Vagina (tissue), 2 donors: ENCODE measurements at places on chromosomes 1 and 21. TPM values are rescaled to one million over a fixed set of nuclear protein-coding genes. Genes with fewer than 3 reads are reported as not detected.
A peak's percentile ranks its signal among the peaks of the same experiment; 100 is the strongest.

Gene RBM11
- total RNA-seq = 2.5 TPM

Gene NECTIN4
- 42.7 TPM for total RNA-seq

Gene WNT9A
- total RNA-seq = 2.9 TPM

Gene RHCE
- not detected for total RNA-seq

Gene PODN
- 207 TPM for total RNA-seq

Gene PER3
- 24.6 TPM for total RNA-seq

Gene LCE2A
- total RNA-seq = not detected

Gene ANKRD34A
- total RNA-seq = 1.7 TPM

Gene FYB2
- not detected for total RNA-seq

Gene TOR1AIP1
- 45.9 TPM for total RNA-seq

Gene KRTAP26-1
- not detected for total RNA-seq

Gene UBXN10
- total RNA-seq = 0.49 TPM

Gene HOOK1
- 24.6 TPM for total RNA-seq

Gene CFAP74
- total RNA-seq = not detected

Gene PWP2
- total RNA-seq = 20.4 TPM

Gene KCNE2
- not detected for total RNA-seq

Gene LCE1E
- total RNA-seq = not detected

GRCh38 chr1:39525366-39526165 lies 34.1 kb downstream of the BMP8A start:
- no peaks in the 10 kb centered on the region for H3K27me3 ChIP-seq
- no peak overlapping the region for H3K4me3 ChIP-seq
- no peak for DNase-seq
- peaks cover 3% of the 10 kb centered on the region for H3K36me3 ChIP-seq

- no peaks in the 10 kb centered on the region for H3K27me3 ChIP-seq
- no peak for DNase-seq
- no peak overlapping the region for H3K4me3 ChIP-seq
- no peak overlapping the region for H3K27ac ChIP-seq
- no peaks in the 10 kb centered on the region for H3K36me3 ChIP-seq
Observed at GRCh38 chr1:85166351-85166750, 34.5 kb downstream of the SYDE2 start.

- peak overlapping the region; percentile 76 for H3K27ac ChIP-seq
- H3K4me3 ChIP-seq = no peak overlapping the region
- H3K27me3 ChIP-seq = no peaks in the 10 kb centered on the region
- H3K4me1 ChIP-seq = peaks cover 39% of the 10 kb centered on the region
- DNase-seq = peak; percentile 97
- no peaks in the 10 kb centered on the region for H3K36me3 ChIP-seq
Observed at GRCh38 chr1:24294228-24294672, 24.9 kb upstream of the GRHL3 start.

GRCh38 chr1:246566813-246567645 lies 773 bp downstream of the CNST start:
- peak overlapping the region; percentile 92 for H3K4me3 ChIP-seq
- no peaks in the 10 kb centered on the region for H3K27me3 ChIP-seq
- H3K27ac ChIP-seq = peak overlapping the region; percentile 98
- H3K4me1 ChIP-seq = peaks cover 49% of the 10 kb centered on the region
- peaks cover 14% of the 10 kb centered on the region for H3K36me3 ChIP-seq

DNA sequence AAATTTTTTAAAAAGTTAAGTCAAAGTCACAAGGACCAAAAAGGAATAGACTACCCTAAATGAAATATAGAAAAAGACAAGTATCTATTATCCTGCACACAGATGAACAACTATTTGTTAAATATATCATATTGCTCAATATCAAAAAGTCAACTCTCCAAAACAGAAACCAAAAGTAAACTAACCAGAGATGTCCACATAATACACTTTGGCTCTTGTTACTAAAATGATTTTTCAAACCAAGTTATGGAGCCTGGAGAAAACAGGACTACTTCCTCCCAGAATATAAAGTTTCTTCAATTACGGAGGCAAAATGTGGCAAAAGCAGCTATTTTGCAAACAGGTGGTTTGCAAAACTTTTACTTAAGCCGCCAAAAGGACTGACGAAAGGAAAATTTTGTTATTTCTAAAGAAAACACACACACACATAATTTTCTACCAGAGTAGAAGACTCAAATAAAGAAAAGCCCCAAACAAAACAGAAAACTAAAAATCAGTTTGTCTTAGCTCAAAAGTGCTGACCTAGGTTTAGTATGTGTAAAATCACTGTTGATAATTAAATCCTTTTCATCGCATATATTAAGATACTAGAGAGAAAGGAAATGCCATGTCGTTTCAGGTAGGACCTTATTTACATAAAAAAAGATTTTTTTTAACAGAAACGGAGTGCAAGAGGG lies 1.1 kb downstream of the DPYD start:
- H3K36me3 ChIP-seq = no peaks in the 10 kb centered on the region
- H3K27ac ChIP-seq = peak overlapping the region; percentile 96
- H3K4me1 ChIP-seq = peaks cover 32% of the 10 kb centered on the region
- DNase-seq = no peak

- no peaks in the 10 kb centered on the region for H3K27me3 ChIP-seq
- H3K27ac ChIP-seq = no peak overlapping the region
- peaks cover 75% of the 10 kb centered on the region for H3K36me3 ChIP-seq
- H3K4me1 ChIP-seq = peaks cover 79% of the 10 kb centered on the region
- no peak for DNase-seq
- H3K4me3 ChIP-seq = no peak overlapping the region
Observed at GRCh38 chr1:35188578-35189392, 4.2 kb downstream of the SFPQ start.

- peak overlapping the region; percentile 78 for H3K4me3 ChIP-seq
- H3K36me3 ChIP-seq = no peaks in the 10 kb centered on the region
- peaks cover 31% of the 10 kb centered on the region for H3K4me1 ChIP-seq
- peak; percentile 91 for DNase-seq
- H3K27me3 ChIP-seq = no peaks in the 10 kb centered on the region
- H3K27ac ChIP-seq = peak overlapping the region; percentile 98
Observed at GRCh38 chr1:153728305-153729066, 636 bp downstream of the INTS3 start.

- no peak for DNase-seq
- peak overlapping the region; percentile 95 for H3K4me3 ChIP-seq
- H3K27me3 ChIP-seq = no peaks in the 10 kb centered on the region
- peaks cover 34% of the 10 kb centered on the region for H3K4me1 ChIP-seq
- H3K27ac ChIP-seq = peak overlapping the region; percentile 86
Observed at GRCh38 chr1:12230549-12231275, 882 bp downstream of the VPS13D start.

DNA sequence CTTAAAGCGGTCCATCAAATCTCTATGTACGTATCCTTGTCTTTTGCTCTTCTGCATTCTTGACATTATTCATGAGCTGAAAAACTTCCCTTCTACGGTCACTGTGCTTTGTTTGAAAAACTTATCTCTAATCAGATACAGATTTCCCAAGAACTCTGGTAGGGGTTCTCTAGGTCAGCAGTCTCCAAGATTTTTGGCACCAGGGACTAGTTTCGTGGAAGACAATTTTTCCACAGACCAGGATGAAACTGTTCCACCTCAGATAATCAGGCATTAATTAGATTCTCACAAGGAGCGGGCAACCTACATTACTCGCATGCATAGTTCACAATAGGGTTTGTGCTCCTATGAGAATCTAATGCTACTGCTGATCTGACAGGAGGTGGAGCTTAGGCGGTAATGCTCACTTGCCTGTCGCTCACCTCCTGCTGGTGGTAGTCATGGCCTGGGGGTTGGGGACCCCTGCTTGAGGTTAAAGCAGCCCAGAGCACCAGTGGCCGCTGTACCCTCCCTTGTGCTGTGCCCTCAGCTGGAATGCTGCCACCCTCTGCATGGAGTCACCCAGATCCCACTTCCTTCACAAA lies 30.8 kb downstream of the AK2 start:
- no peak overlapping the region for H3K4me3 ChIP-seq
- DNase-seq = no peak
- H3K27me3 ChIP-seq = no peaks in the 10 kb centered on the region

GRCh38 chr1:71589005-71589404 lies 508.2 kb upstream of the ZRANB2 start:
- no peak for DNase-seq
- no peaks in the 10 kb centered on the region for H3K36me3 ChIP-seq
- no peak overlapping the region for H3K4me3 ChIP-seq
- peaks cover 5% of the 10 kb centered on the region for H3K4me1 ChIP-seq

- no peaks in the 10 kb centered on the region for H3K27me3 ChIP-seq
- no peaks in the 10 kb centered on the region for H3K36me3 ChIP-seq
- H3K4me3 ChIP-seq = no peak overlapping the region
- no peak for DNase-seq
- H3K27ac ChIP-seq = no peak overlapping the region
Observed at GRCh38 chr1:83060221-83060620, 938.7 kb downstream of the TTLL7 start.

GRCh38 chr1:227541796-227542152 lies 21.6 kb upstream of the ZNF678 start:
- peak overlapping the region; percentile 62 for H3K27ac ChIP-seq
- peaks cover 19% of the 10 kb centered on the region for H3K4me1 ChIP-seq
- no peaks in the 10 kb centered on the region for H3K27me3 ChIP-seq
- no peaks in the 10 kb centered on the region for H3K36me3 ChIP-seq
- peak overlapping the region; percentile 79 for H3K4me3 ChIP-seq

GRCh38 chr1:174021591-174022079 lies 522 bp downstream of the RC3H1 start:
- peaks cover 53% of the 10 kb centered on the region for H3K4me1 ChIP-seq
- no peak for DNase-seq
- H3K27me3 ChIP-seq = no peaks in the 10 kb centered on the region
- peak overlapping the region; percentile 93 for H3K27ac ChIP-seq

GRCh38 chr1:92879316-92879968 lies 47.6 kb downstream of the RPL5 start:
- DNase-seq = no peak
- no peaks in the 10 kb centered on the region for H3K27me3 ChIP-seq
- no peaks in the 10 kb centered on the region for H3K4me1 ChIP-seq
- H3K27ac ChIP-seq = no peak overlapping the region
- no peak overlapping the region for H3K4me3 ChIP-seq

GRCh38 chr21:45011426-45011825 lies 63.0 kb upstream of the ADARB1 start:
- peaks cover 9% of the 10 kb centered on the region for H3K4me1 ChIP-seq
- H3K36me3 ChIP-seq = no peaks in the 10 kb centered on the region
- no peaks in the 10 kb centered on the region for H3K27me3 ChIP-seq
- H3K4me3 ChIP-seq = no peak overlapping the region

- H3K36me3 ChIP-seq = no peaks in the 10 kb centered on the region
- DNase-seq = no peak
- H3K27ac ChIP-seq = no peak overlapping the region
- no peak overlapping the region for H3K4me3 ChIP-seq
- no peaks in the 10 kb centered on the region for H3K27me3 ChIP-seq
Observed at GRCh38 chr1:55280731-55281130, 65.6 kb upstream of the USP24 start.

DNA sequence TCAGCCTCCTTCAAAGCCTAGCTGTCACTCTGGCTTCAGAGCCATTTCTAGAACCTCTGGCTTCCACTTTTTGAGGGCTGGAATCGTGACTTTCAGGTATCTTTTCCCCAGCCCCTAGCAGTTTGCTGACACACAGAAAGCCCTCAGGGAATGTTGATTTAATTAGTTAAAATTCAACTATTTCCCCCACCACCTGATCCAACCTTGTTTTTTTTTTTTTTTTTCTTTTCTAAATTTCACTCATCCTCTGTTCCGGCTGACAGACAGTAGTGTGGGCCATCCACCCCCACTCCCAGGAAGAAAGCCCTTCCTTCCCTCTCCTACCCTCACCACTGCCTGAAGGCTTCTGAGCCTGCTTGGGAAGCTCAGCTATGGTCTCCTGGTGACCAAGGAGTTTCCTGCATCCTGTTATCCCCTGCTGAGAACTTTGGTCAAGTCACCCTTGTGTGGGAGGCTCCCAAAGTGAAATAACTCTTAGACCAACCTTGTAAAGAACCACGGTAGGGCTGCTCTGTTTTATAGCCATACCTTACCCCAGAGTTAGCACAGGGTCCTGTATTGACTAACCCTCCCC lies 29.4 kb downstream of the KCNJ6 start:
- H3K27me3 ChIP-seq = no peaks in the 10 kb centered on the region
- no peaks in the 10 kb centered on the region for H3K4me1 ChIP-seq
- no peak overlapping the region for H3K4me3 ChIP-seq
- no peaks in the 10 kb centered on the region for H3K36me3 ChIP-seq
- H3K27ac ChIP-seq = no peak overlapping the region
- no peak for DNase-seq

- H3K27ac ChIP-seq = no peak within 1 kb of the TSS
- peaks cover 18% of the 10 kb centered on the region for H3K4me1 ChIP-seq
- no peaks in the 10 kb centered on the region for H3K36me3 ChIP-seq
- no peak for DNase-seq
Observed at GRCh38 chr1:65309304-65310077, at the start of gene DNAJC6. Gene DNAJC6, plus strand, starts transcription at chr1:65309543. Its CDS starts 203 bp downstream, at chr1:65309746.

GRCh38 chr1:207319199-207319598 lies 2.3 kb upstream of the CD55 start:
- no peak overlapping the region for H3K4me3 ChIP-seq
- H3K27ac ChIP-seq = peak overlapping the region; percentile 94
- H3K27me3 ChIP-seq = no peaks in the 10 kb centered on the region
- no peak for DNase-seq
- no peaks in the 10 kb centered on the region for H3K36me3 ChIP-seq

- H3K27me3 ChIP-seq = no peaks in the 10 kb centered on the region
- peaks cover 61% of the 10 kb centered on the region for H3K4me1 ChIP-seq
- H3K36me3 ChIP-seq = peaks cover 9% of the 10 kb centered on the region
Observed at GRCh38 chr1:204409836-204410687, 1.6 kb downstream of the PPP1R15B start.

GRCh38 chr1:168439456-168440375 lies 104.1 kb downstream of the XCL2 start:
- H3K4me3 ChIP-seq = peak overlapping the region; percentile 20
- no peak overlapping the region for H3K27ac ChIP-seq
- DNase-seq = no peak
- H3K4me1 ChIP-seq = no peaks in the 10 kb centered on the region
- no peaks in the 10 kb centered on the region for H3K36me3 ChIP-seq

- DNase-seq = no peak
- no peaks in the 10 kb centered on the region for H3K4me1 ChIP-seq
- no peak overlapping the region for H3K4me3 ChIP-seq
- H3K36me3 ChIP-seq = no peaks in the 10 kb centered on the region
- H3K27me3 ChIP-seq = no peaks in the 10 kb centered on the region
Observed at GRCh38 chr1:114334297-114334696, 176.7 kb downstream of the TRIM33 start.

DNA sequence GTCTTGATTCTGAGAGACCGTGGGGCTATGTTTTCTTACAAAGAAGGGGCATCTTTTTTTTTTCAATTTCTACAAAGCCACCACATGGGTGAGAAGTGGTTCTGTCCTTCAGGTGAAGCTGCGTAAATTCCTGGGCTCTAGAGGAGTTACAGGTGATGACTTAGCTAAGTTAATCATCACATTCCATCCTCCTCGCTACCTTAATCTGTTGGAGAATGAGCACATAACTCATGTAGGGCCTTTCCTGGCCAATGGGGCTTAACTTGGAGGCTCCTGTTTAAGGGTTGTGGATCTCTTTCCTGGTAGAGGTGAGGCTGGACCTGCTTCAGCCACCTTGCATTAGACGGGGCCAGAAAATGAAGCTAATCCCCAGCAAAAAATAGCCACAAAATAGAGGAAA lies 19.9 kb downstream of the REG4 start:
- H3K4me3 ChIP-seq = no peak overlapping the region
- peaks cover 3% of the 10 kb centered on the region for H3K4me1 ChIP-seq
- no peaks in the 10 kb centered on the region for H3K36me3 ChIP-seq
- H3K27ac ChIP-seq = no peak overlapping the region
- H3K27me3 ChIP-seq = no peaks in the 10 kb centered on the region

GRCh38 chr21:42223826-42224575 lies 5.1 kb downstream of the ABCG1 start:
- H3K4me3 ChIP-seq = no peak overlapping the region
- peaks cover 36% of the 10 kb centered on the region for H3K4me1 ChIP-seq
- DNase-seq = no peak
- no peaks in the 10 kb centered on the region for H3K27me3 ChIP-seq

GRCh38 chr1:212119397-212119837 lies 83.9 kb downstream of the DTL start:
- no peak overlapping the region for H3K27ac ChIP-seq
- H3K27me3 ChIP-seq = no peaks in the 10 kb centered on the region
- DNase-seq = no peak
- H3K4me1 ChIP-seq = no peaks in the 10 kb centered on the region
